ENCODE measurements at places on chromosomes 2 and 18.

DNA sequence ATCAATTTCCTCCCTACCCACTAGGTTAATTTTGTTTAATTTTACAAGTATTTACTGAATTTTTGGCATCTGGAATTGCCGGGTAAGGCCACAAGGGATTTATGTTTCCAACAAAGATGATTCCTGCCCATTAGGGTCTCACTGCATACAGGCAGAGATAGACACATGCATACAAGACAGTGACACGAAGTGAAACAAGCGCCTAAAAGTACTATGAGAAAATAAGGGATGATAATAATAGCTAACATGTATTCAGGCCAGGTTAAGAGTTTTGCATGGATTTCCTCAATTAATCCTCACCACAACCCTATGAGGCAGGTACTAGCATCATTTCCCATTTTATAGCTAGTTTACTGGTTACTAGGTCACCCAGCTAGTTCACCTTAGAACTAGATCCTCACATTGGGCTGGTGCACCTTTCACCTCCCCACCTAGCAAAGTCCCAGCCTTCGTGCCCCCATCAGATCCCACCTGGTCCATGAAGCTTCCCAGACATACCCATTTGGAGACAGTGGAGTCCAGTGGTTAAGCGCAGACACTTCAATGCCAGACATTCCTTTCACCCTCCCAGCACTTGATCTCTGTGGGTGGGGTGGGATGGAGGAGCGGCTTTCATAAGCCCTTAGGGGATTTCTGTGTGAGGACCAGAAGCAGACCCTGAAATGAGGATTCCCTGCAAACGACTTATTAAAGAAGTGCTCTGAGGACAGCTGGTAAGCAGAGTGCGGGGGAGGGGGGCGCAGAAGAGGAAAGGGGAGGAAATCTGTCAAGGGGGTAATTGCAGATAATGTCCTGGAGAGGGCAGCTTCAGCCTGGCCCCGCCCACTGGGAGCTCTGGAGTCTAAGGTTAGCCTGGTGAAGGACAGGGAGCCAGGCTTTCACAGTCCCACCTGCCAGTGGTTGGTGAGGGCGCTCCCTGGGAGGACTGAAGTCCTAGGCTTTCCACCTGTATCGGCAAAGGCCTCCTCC, 5.8 kb upstream of the DGUOK start:
- DNase-seq = no peak

- no peak for DNase-seq
Observed at GRCh38 chr2:96404446-96405373, 69.1 kb downstream of the NCAPH start.

DNA sequence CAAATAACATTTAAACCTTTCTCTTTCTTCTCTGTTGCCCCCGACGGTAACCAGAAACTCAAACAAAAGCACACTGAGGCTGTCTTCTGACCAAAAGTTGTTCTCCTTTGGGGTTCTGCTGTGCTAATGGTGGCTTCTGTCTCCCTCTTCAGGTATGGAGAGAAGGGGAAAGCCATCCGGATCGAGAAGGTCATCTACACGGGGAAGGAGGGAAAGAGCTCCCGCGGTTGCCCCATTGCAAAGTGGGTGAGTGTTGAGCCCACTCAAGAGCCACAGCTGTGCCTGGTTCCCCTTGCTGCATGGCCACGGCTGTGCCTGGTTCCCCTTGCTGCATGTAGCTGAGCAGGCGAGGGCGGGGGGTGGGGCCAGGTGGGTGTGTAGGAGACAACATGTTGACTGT, 67.4 kb downstream of the BOLA3 start:
- DNase-seq = no peak

GRCh38 chr2:66433945-66434678, 813 bp upstream of the MEIS1 start:
- peak; percentile 70 for DNase-seq

DNA sequence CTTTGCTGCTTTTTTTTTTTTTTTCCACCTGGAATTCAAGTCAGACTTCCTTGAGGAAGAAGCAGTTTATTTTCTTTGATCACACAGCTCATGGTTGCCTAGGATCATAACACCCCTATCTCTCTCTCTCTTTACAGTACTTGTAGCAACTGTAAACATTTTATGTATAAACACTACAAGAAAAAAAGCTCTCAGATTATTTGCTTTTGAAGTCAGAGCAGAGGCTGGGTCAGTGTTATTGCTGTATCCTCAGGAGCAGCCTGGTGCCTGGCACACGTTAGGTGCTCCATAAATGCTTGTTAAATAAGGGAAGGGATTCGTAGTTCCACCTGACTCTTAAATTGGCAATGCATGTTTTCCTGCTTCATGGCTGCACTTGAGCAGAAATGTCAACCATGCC, 221.2 kb downstream of the TGIF1 start:
- no peak for DNase-seq

- DNase-seq = no peak
Observed at GRCh38 chr2:181805228-181806038, 86.1 kb upstream of the ITPRID2 start.

GRCh38 chr2:105641389-105641811, 103.3 kb upstream of the NCK2 start:
- DNase-seq = no peak

- DNase-seq = no peak
Observed at GRCh38 chr18:45085916-45086624, 405.4 kb downstream of the SETBP1 start.

- no peak for DNase-seq
Observed at GRCh38 chr2:15642011-15642814, 50.5 kb downstream of the DDX1 start.

GRCh38 chr18:75249672-75250470, 39.3 kb downstream of the TSHZ1 start:
- no peak for DNase-seq

DNA sequence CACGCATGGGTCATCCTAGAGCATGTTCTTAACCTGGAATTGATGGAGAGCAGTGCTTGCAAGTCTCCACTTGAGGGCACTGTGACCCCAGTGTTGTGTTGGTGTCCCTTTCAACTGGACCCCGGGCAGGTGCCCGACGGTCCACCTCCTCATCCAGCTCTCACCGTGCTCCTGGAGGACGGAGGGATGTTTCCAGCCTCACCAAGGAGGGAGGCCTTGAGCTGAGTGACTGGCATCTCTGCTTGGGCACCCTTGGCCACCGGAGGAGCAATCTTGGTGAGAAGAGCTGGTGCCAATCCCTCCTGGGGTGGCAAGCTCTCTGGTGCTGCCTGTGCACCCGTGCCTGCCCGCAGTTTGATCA, 45.4 kb upstream of the ASB18 start:
- no peak for DNase-seq

GRCh38 chr2:6352906-6353515, 512.7 kb downstream of the CMPK2 start:
- no peak for DNase-seq

DNA sequence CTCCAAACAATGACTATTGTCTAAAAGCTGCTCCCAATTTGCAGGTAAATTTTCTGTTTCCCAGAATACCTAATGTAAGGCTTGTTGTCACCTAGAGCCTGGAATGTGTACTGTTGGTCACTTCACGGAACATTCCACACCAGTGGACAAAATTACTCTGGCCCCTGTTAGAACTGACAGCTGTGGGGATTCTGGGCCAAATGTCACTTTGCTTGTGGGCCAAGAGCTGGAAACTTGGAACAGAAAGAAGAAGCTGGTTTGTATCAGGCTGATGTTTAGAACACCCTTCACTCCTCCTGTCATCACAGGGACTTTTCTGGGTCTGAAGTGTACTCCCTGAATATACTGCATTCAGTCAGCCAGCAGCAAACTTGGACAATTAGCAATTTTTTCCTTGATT, 495.6 kb upstream of the SYT4 start:
- no peak for DNase-seq

- DNase-seq = no peak
Observed at GRCh38 chr2:55026202-55026601, 24.0 kb downstream of the RTN4 start.

DNA sequence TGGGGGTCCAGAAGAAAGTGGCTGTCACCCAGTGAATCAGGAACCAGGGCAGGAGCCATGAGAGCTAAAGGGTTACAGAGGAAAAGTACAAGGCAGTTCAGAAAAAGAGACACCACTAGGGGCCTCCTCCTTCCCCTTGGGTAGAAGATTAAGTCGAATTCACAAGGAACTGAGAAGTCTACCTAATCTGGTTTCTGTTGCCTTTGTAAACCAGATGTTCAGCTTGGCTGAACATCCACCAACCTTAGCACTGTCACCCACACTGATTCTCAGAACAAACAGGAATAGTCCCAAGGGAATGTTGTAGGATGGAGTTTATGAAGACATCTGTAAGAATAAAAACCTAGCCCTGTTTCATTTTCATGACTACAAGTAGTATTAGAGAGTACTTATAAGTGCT, 90.4 kb upstream of the NOSTRIN start:
- DNase-seq = no peak

DNA sequence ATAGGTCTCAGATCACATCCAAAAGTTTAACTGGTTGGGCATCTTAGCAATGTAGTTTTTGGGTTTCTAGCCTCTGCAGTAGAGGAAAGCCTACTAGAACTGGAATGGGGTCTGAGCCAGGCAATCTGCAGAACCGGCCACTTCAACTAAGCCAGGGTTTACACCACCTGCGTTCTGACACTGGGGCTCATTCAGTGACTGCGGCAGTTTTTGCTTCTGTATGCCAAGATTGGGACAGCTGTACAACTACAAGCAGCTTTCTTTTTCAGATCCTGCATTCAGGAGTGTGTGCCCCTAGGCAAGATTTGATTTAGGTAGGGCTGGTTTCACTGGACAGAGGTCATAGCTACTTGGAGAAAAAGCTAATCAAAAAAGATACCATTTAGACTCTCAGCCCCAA, 43.7 kb upstream of the IGFBP5 start:
- no peak for DNase-seq

GRCh38 chr2:111148925-111149324, 28.2 kb downstream of the BCL2L11 start:
- DNase-seq = no peak

DNA sequence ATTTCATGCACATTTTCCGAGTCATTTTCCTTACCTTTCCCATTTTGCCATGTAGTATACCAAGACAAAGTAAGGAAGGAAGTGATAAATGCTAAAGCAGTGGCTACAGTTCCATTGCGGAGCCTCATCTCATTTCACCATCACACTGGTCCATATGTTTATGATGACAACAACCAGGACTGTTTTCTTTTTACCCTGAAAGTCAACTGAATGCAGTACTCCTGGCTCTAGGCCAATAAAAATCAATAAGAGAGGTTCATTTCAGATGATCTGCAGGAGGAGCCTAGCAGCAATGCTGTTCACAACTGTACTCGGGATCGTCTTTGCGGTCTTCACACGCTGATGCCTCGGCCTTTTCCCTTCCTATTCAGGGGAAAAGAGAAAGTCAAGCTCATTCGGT, 4.7 kb downstream of the MGAT4A start:
- DNase-seq = no peak

- no peak for DNase-seq
Observed at GRCh38 chr2:195579776-195580555, 77.1 kb upstream of the SLC39A10 start.

- no peak for DNase-seq
Observed at GRCh38 chr2:218005486-218005885, 2.7 kb upstream of the TNS1 start.

- DNase-seq = no peak
Observed at GRCh38 chr2:58680755-58681310, 439.7 kb upstream of the FANCL start.

DNA sequence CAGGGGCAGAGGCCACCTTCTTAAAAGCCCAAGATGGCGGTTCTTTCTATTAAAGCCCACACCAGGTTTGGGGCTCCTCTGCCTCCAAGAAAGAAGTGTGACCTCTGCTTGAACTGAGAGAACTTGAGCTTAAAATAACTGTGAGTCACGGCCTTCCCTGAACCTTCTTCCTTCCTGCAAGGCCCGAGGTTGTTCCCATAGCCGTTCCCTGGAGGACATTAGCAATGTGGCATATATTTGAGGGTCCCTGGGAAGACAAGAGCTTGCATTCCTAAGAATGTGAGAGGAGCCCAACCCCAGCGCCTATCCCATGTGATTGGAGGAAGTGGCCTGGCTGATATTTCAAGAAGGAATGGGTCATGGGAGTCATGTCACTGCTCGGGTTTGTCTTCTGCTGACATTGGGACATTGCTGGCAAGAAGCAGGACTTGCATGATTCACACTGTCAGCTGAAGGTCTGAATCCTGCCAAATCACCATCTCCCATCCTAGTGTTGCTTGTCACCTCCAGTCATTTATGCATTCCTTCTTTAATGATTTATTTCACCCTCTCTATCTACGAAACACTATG, 168.1 kb downstream of the TRIB2 start:
- DNase-seq = no peak

GRCh38 chr18:34495506-34495905, 214.6 kb upstream of the DTNA start:
- DNase-seq = no peak

DNA sequence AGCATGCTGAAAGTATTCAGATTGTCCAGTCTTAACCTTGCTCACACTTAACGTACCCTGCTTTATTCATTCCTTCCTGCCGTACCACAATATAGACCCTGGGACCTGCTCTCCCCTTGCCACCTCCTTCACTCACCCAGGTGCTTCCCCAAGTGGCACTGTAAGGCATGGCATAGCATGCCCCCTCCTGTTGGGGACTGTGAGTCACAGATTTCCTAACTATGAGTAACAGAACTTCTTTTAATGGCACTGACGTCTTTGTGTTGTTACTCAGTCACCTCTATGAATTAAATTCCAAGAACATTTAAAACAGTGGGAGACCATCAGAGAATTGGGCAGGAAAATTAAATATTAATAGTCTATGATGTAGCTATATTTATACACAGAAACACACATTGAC, 117.2 kb downstream of the CTNNA2 start:
- no peak for DNase-seq

- DNase-seq = no peak
Observed at GRCh38 chr2:171522052-171522787, at the start of gene CYBRD1. TSS of gene CYBRD1 (plus strand) at chr2:171522474. CDS start at chr2:171522546, 72 bp downstream.

GRCh38 chr18:28794459-28795245, 617.7 kb upstream of the CDH2 start:
- DNase-seq = no peak

- no peak for DNase-seq
Observed at GRCh38 chr2:203889542-203889941, 22.0 kb downstream of the CTLA4 start.

DNA sequence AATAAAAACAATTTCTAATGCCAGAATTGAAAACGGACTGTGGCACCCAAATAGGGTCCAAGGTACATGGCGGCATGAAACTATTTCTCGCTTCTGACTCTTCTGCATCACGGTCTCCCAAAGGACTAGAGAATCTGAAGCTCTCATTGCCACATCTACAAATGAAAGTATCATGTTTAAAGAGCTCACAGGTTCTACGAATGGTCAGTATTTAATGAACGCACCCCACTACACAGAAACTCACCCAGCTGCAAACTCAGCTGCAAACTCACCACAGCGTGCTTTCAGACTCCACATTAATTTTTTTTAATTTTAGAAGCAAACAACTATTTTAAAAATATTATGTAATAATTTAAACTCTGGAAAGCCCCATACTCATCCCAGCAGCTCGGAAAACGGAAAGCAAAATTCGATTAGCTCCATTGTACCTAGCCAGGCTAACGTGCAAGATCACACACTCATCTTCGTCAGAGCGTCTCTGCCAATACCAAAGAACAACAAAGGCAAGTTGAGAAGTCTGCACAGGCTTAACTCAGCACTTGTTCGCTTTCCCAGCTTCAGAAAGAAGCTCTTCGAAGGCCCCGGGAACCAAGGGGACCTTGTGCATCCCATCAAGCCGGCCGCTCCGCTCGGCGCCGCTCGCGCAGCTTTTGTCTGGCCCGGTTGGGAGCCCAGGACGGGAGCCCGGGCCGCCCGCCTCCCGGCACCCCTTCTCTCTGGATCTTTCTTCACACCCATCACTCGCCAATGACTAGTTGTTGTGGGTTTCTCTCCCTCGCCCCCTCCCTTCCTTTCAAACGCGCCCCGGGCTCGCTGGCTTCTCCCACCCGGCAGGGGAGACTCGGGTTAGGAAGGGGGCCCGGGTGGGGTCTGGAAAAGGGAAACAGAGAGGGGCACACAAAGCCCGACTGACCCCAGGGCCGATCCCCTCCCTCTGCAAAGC, 785 bp downstream of the CLASP1 start:
- DNase-seq = no peak

Measured in NCI-H1417 treated with DMSO at 0.1 percent for 48 hours (cell line).